GDM1 (cell line): ENCODE measurements at places on chromosomes 3 and 15.

GRCh38 chr3:33438284-33438668, 1.9 kb downstream of the UBP1 start:
- no peak for DNase-seq

DNA sequence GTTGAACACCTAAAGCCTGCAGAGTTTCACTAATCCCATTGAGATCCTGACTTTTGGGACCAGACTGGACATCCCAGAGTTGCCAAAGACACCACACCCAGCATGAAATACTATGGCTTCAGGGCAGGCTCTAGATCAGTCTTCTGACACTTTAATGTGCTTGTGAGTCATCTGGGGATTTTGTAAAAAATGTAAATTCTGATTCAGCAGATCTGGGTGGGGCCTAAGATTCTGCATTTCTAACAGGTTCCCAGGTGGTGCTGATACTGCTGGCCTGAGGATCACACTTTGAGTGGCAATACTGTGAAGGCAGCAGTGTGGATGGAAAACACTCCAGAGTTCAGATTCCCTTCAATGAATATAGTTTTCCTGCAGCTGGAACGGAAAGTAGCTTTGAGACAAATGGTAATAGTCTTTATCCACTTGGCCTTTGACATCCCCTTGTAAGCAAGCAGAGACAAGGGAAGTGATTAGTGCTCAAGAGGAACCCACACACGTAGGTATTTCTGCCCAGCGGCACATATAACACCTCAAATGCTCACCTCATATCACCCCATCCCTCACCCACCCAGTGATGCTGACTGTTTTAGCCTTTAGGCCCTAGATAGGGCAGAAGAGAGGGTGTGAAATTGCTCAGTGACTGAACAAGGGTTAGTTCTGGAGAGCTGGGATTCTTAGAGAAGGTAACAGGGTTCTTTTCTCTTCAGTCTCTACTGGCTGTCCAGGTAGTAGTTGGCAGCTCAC, 51.5 kb upstream of the GSK3B start:
- DNase-seq = no peak

DNA sequence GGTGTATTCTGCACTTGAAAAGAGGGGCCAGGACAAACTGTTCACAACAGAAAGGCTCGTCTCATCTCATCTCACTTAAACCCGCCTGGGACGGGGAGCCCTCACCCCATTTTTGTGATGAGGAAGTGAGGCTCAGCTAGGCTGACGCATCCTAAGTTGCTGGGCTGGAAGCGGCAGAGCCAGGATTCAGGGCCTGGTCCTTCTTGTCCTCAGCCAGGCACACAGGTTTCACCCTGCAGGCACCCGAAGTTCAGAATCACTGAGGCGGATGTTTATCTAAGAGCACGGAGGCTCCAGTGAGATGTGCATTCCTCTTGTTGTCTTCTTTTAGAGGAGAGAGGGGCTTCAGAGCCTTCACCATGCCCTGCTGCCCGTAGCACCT, 51.1 kb upstream of the PLXNA1 start:
- no peak for DNase-seq

DNA sequence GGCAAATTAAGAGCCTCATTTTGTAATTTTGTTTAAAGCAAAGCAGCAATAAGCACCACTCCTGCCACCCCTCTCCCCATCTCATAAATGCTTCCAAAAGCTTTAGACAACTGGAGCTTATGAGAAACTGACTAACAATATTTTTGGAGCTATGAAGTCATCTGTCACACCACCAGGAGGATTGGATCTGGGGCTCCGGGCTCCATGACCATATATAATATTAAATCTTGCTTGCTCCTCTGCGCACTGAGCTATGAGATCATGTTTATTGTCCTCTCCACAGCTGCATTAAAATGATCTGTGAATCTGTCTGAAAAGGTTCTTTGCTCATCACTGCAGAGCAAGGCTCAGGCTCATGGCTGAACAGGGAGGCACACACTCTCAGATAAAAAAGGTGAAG, 323.7 kb downstream of the ZNF621 start:
- DNase-seq = no peak

- no peak for DNase-seq
Observed at GRCh38 chr3:47054412-47054811, 74.9 kb downstream of the NBEAL2 start.
